MV-4-11 (cell line): ENCODE measurements at places on chromosomes 2 and 18.

DNA sequence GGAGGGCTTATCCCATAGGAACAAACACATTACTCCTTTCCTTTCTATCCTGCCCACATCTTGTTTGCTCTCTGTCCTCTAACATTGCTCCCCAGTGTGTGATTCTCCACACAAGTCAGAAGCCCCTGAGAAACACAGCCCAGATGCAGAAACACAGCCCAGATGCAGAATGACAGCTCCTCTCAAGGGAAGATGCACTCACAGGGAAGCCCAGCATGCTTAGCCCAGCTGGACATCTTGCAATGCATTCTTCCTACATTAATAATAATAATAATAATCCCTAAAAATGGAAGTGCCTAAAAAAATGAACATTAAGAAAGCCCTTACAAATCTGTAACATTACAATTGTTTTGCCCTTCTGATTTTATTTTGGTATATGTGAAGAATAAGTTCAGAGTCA is 172.1 kb downstream of the CBLN2 start:
- no peak for DNase-seq

GRCh38 chr18:13823707-13824395 is at the start of gene MC5R:
Gene MC5R, plus strand, starts transcription at chr18:13824149. Its CDS starts 1,617 bp downstream, at chr18:13825766.
- peak; percentile 28 for DNase-seq

GRCh38 chr2:25405611-25406295 is 64.0 kb upstream of the DNMT3A start:
- DNase-seq = no peak

DNA sequence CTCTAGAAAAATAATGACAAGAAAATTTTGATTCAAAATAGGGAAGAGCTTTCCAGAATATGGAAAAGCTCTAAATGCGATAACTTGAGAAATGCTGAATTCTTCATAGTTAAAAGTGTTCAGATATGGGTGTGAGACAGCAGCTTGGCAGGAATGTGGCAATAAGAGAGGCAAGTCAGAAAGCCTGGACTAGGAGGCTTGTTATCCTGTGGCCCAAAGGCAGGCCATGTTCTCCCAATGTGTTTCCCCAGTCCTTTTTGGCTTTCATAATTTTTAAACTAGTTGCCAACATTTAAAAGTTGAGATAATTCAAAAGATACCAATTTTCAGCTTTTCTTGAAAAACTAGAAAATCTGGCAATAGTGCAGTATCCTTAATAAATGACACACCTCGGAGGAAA is 366.3 kb upstream of the FANCL start:
- no peak for DNase-seq

DNA sequence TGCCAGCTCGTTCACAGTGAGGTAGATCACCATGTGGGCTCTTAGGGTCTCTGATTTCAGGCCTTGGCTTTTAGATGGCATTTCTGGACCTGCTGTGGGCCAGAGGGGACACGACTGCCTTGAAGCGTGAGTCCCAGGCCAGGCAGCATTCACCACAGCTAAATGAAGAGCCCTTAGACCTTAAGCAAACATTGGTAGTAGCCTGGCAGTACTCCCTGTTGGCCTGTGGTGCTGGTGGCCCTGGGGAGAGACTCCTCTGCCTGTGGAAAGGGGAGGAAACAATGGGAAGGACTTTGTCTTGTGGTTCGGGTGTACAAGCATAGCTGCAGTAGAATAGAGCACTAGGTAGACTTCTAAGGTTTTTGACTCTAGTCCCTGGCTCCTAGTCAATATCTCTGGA is 456.0 kb upstream of the DCC start:
- DNase-seq = no peak

- DNase-seq = no peak
Measured at GRCh38 chr18:78986018-78986481, 6.4 kb downstream of the SALL3 start.

- DNase-seq = no peak
Measured at GRCh38 chr2:233965032-233965603, 47.9 kb downstream of the TRPM8 start.

GRCh38 chr2:20660506-20661420 is 6.2 kb upstream of the GDF7 start:
- no peak for DNase-seq

GRCh38 chr18:78496079-78496478 is 483.5 kb upstream of the SALL3 start:
- DNase-seq = no peak

- no peak for DNase-seq
Measured at GRCh38 chr2:201947287-201947686, 86.4 kb upstream of the FZD7 start.

DNA sequence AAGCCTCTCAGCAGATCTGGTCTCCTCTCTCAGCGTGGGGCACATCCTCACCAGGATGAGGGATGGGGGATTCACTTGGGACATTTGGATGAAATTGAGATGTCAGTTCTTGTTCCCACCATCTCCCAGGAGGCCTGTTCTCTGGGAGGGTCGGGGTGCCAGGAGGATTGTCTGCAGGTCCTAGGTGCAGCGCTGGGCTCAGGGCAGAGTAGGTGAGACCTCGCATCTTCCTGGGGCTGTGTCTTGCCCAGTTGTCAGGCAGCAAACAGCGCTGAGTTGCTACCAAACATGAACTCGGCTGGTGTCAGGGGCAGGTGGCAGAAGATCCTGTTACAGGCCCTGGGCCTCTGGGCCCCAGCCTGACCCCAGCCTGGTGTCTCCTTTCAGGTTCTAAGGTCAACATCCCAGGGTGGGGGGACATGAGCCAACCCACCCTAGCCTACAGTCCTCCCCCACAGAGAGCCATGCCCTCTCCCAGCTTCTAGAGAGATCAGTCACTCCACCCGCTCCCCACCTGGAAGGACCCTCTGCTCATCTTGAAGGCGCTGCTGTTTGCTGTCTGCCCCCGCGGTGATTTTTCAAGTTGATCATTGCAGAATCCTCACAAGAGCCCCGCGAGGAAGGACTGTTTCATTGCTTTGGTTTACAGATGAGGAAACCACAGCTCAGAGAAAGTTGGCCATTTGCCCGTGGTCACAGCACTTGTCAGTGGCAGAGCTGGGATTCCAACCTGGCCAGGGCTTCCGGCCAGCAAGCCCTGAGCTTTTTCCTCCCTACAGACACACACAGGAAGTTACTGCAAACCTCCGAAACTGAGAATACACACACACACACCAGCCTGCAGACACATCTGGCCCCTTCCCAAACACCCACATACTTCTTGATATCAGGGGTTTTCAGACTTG is 83.9 kb downstream of the STPG4 start:
- DNase-seq = peak; percentile 100

GRCh38 chr18:58569490-58569911 is 59.4 kb downstream of the ALPK2 start:
- DNase-seq = no peak

- no peak for DNase-seq
Measured at GRCh38 chr2:111216811-111217652, 96.3 kb downstream of the BCL2L11 start.

DNA sequence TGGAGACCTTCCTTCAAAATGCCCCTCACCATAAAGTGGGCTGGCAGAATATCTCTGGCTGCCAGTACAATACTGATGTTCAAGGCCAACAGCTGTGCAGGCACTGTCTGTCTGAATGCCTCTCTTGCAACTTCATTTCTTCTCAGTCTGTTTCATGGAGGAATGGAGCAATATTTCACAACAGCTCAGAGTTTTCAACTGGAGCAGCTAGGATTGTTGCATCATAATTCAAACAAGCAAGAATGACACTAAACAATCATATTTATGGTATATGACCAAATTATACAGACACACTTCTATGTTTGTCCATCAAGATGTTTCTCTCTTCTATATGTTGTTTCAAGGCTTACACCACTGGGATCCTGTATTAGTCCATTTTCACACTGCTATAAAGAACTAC is 444.2 kb downstream of the LRATD1 start:
- DNase-seq = peak; percentile 31

GRCh38 chr2:164066095-164066494 is 330.3 kb upstream of the FIGN start:
- DNase-seq = no peak

- peak; percentile 61 for DNase-seq
Measured at GRCh38 chr2:45778720-45779171, 127.3 kb downstream of the PRKCE start.

- DNase-seq = no peak
Measured at GRCh38 chr2:121644715-121645114, 4.5 kb downstream of the CLASP1 start.

GRCh38 chr2:86123328-86123925 is 17.4 kb downstream of the PTCD3 start:
- no peak for DNase-seq

- no peak for DNase-seq
Measured at GRCh38 chr2:204860274-204860673, 315.0 kb downstream of the PARD3B start.

DNA sequence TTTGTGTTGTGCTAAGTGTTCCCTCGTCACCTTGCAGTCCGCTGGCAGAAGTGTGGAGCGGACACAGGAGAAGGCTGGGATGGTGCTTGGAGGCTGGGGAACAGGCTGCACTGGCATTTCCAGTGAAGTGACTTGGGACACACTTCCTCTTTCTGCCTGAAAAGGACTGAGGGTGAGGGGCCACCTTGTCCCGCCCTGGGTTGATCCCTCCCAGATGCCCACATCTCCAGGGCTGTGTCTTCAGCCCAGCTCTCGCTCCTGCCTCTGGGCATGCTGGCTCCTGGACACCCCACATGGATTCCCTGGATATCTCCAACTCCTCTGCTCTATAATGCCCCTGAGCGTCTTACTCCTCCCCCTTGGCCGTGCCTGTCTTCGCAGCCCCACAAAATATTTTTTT is 412.6 kb downstream of the PTPRM start:
- no peak for DNase-seq

DNA sequence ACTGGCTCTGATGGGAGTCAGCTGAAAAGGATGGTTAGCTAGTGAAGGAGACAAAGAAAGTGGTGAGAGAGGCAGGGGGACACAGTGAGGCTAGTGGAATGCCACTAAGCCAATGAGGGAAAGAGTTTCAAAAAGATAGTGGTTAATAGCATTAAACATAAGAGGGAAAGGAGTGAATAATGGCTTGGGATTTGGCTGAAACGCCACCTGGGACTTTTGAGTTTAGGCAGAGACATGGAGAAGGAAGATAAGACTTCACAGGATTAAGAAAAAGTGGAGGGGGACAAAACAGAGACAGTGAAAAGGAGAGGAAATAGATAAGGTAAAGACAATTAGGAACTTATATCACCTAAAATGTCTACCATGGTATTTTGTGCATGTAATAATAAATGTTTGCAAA is 6.9 kb downstream of the CD28 start:
- no peak for DNase-seq

DNA sequence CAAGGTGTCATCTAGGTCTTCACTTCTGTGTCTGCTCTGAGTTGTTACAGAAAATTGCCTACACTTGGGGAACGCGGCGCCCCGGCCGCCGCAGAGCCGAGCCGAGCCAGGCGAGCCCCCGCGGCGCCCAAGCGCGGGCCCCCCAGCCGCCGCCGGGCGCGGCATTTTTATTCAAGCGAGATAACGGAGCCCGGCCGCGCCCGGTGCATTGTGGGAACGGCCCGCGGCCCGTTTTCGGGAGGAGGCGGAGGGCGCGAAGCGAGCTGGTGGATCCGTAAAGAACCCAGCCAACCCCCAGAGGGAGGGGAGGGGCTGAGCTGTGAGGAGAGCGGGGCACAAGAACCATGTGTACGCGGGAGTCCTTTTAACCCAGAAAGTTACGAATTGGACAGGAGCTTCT is 191.8 kb downstream of the FTCDNL1 start:
- DNase-seq = peak; percentile 16

DNA sequence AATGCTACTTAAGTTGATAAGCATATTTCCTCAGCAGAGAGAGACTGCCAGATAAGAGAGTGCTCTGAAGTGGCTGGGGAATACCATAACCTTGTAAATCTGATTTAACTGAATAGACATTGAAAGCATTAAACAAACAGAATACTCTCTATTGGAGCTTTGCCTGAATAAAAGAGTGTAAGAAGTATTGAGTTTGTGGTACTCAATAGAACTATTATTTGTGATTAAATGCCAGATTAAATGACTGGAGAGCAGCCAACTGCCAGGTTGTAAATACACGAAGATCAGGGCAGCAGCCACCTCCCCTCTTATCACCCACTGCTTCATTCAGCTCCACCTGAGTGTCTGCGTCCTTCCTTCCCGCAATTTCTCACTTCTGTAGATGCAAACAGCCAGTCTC is 373.6 kb downstream of the DCDC2C start:
- DNase-seq = no peak

- no peak for DNase-seq
Measured at GRCh38 chr18:35121531-35121930, 80.3 kb downstream of the MAPRE2 start.

DNA sequence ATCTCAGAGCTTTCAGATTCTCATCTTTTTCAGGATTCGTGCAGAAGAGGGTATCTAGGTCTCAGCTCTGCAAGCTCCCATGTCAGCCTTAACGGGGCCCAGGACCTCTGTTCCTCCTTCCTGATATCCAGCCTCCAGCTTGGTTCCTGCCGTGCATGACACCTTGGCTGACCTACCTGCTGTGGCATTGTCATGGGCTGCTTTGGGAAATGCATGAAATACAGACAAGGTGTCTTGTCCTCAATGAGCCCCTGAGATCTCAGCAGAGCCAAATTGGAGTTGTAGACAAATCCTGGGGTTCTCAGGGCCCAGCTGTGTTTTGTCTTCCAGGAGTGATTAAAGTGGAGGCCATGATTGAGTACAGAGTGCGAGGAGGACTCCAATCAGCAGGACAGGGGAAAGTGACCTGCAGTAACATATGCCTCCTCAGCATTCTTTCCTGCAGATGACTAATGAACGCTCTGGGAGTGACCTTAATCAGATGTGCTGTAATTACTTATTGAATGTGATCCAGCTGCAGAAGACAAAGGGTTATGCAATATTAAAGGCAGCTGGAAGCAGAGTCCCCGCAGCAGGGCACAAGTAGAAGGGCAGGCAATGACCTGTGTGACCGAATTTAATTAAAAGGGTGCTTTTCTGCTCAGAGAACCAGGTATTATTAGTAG is 141.1 kb downstream of the CCBE1 start:
- DNase-seq = no peak

GRCh38 chr2:112891385-112891831 is 19.6 kb upstream of the IL37 start:
- no peak for DNase-seq

DNA sequence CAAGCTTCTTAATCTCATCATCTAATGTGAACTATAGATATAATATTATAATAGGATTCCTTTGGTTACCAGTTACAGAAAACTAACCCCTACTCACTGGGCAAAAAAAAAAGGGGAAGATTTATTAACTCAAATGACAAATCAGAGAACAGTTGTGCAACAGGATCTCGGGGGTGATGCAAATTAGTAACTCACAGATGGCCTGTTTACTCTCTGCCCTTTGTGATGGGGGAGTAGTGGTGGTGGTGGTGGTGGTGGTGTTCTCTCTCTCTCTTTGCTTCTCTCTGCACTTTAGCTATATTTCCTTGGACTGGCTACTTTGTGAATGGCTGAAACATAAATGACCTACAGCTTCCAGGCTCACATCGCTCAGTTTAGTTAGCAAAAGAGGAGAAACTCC is 59.0 kb downstream of the TMEM247 start:
- peak; percentile 88 for DNase-seq
